Stimulated activated CD8-positive, alpha-beta memory T cell treated with anti-CD3 and anti-CD28 coated beads, Interleukin-4, amount 100 ng/mL, for 1 hour (primary cell): ENCODE measurements at places on chromosomes 3 and 15.

- DNase-seq: no peak
Observed at GRCh38 chr3:154480033-154480432, 50.0 kb upstream of the GPR149 start.

DNA sequence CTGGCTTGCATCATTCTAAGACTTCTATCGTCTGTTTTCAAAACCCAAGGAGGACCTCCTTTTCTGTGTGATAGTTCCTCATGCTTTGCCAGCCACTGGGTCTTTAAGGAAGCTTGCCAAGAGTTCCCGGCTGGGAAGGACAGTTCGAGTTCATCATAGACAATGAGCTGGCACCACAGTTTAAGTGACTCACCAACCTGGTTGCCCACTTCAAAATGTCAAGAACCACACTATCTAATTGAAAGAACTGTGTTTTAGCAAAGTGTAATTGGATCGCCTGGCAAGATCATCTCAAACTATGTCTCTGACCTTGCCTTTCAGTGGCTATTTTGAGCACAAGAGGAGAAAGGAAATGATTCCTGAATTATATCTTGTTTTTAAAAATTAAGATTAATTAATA lies 27.9 kb downstream of the SOX2 start:
- DNase-seq: no peak

DNA sequence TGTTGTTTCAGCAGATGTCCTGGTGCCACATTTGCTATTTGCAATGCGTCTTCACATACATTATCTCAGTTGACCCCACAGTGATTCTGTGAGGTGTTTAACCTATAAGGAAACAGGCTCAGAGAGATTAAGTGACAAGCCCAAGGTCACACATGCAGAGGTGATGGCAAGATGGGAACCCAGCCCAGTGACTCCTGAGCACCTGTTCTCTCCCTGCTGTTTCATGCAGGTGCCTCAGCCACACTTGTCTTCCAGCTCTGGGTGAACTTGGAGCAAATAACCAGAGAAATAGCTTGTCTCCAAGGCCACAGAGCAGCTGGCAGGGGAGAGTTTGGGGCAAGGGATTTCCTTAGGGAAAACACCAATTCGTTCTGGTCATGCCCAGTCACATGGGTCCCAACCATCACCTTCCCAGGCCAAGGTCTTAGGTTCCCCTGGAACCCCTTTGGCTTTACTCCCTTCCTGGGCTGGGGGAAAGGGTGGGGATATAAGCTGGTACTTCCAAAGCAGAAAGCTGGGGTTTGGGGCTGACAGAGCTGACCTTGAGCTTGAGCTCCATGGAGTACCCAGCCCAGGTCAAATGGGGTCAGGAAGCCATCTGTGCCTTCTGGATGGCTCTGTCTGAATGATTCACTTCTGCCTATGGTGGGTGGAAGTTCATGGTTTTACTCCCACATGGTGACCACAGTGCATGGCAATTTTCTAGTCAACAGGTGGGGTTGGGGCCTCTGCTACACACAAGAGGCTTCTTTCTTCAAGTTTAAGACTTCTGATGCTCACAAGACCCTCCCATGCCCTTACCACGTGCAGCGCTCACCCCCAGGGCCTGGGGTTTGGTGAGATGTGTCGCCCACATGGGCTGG lies 22.4 kb downstream of the LIPC start:
- DNase-seq: no peak

DNA sequence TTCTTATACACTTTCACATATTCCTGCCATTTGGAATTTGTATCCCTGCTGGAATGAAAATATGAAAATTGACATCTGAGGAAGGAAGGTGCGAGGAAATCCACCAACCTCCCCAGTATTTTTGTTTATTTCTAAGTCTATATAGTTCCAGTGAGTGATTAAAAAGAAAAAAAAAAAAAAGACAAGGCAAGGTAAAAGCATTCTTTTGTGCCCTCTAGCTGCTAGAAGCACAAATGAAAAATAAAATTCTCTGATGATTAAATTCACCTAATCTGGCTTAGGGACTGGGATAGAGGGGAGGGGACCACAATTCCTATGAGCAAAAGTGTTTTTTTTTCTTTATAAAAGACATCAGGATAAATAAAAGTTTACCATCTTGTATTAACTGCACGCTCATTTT lies 370.9 kb downstream of the NR2F2 start:
- no peak for DNase-seq

- DNase-seq: no peak
Observed at GRCh38 chr15:29674661-29675533, 147.4 kb downstream of the TJP1 start.

GRCh38 chr3:180564676-180565075 lies 37.3 kb upstream of the TTC14 start:
- DNase-seq: no peak

DNA sequence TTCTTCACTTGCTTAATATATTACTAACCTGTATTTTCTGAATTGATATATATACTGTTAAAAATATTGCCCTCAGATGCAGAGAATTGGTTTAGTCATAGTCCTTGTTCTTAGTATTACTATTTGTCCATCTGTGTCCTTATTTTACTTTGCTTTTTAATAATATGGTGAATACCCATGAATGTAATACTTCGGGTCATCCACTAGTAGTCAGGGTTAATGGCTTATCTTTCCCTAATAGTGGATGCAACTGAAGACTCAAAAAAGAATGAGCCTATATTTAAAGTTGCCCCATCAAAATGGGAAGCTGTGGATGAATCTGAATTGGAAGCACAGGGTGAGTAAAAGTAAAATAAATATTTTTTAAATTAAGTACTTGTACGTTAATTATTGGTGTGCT lies 36.5 kb downstream of the U2SURP start:
- no peak for DNase-seq

GRCh38 chr3:14145236-14145635 lies 20.4 kb downstream of the TMEM43 start:
- no peak for DNase-seq

DNA sequence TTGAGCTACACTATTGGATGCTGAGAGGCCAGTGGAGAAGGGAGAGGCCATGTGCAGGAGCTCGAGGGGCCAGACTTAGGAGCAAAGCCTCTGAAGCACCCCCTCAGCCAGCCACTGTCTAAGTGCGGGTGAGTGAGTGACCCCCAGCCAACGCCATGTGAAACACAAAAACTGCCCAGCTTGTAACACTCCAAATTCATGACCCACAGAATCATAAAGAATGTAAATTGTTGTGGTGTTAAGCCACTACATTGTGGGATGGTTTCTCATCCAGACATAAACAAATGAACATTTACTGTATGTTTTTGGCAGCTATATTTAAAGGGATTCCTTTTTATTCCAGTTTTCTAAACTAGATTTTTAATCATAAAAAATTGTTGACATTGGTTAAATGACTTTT lies 27.2 kb upstream of the TMEM158 start:
- no peak for DNase-seq

- DNase-seq: no peak
Observed at GRCh38 chr3:131591394-131592014, 88.7 kb upstream of the MRPL3 start.

DNA sequence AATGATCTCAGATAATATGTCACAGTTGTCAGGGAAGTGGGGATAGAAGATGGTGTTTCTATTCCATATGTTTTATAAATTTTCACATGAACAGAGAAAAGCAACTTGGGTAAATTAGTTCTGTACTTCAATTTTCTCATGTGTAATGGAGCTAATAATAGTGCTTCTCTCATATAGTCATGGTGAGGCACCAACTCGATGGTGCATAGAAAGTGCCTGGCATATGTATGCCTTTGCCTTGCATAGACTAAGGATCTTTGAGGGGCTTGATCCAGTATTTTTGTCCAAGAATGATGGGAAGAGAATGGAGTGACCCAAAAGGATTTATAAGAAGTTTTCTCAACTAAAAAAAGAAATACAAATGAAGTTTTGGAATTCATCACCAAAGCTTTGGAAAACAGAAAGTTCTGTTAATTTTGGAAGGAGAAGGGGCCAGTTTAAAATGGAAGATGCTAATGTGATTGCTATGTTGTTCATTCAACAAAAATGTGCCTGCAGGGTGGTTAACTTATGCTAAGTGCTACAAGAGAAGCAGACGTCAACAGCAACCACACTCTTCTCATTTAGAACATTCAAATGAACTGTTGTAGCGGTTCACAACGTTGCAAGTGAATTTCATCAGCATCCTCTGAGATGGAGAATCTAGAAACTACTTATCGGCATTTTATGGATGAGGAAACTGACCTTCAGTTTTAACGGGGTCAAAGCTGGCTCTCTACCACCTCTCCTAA lies 86.1 kb downstream of the RTP4 start:
- DNase-seq: no peak

GRCh38 chr15:39665629-39666250 lies 84.9 kb downstream of the THBS1 start:
- no peak for DNase-seq

GRCh38 chr15:37907136-37907535 lies 27.3 kb upstream of the TMCO5A start:
- DNase-seq: no peak

DNA sequence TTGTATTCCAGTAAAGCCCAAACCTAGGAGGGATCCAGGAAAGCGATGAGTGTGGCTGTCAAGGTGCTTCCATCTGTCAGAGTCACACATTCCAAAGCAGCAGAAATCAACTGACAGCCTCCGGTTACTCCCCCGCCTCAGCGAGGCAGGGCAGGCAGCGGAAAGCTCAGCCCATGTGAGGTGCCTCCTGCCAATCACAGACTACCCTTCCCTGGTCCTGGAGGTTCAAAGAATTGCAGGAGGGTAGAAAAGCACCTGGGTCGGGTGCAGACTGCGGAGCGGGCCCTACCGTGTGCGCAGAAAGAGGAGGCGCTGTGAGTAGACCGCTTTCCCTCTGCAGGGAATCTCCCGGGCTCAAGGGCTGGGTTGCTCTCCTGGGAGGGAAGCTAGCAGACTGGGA lies at the start of gene UPK1B:
Gene UPK1B, plus strand, starts transcription at position 274 of the 400 bp plus-strand sequence. CDS start 13,144 bp downstream, outside the sequence.
- DNase-seq: no peak

DNA sequence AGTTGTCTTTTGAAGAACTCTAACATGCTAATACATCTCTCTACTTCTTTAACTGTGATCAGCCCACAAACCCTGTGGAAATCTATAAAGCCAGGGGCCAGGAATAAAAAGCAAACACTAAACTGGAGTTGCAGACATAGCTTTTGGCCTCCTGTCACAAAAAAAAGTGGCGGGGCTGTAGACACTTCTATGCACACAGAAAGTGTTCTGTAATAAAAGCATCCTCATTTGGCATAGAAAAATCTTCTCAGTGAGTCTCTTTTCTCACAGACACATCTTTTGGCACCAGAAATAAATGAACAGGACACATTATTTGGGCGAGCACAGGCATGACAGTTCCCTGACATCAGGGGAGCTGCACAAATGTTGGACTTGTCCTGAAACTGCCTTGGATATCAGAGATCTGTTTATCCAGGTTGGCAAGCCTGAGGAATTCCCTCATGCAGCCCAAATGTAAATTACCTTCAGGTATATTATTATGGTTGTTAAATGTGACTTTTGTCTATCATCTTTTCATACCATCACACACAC lies 355.4 kb downstream of the FGF12 start:
- no peak for DNase-seq

- DNase-seq: no peak
Observed at GRCh38 chr3:175356899-175357324, 497.8 kb downstream of the NAALADL2 start.

DNA sequence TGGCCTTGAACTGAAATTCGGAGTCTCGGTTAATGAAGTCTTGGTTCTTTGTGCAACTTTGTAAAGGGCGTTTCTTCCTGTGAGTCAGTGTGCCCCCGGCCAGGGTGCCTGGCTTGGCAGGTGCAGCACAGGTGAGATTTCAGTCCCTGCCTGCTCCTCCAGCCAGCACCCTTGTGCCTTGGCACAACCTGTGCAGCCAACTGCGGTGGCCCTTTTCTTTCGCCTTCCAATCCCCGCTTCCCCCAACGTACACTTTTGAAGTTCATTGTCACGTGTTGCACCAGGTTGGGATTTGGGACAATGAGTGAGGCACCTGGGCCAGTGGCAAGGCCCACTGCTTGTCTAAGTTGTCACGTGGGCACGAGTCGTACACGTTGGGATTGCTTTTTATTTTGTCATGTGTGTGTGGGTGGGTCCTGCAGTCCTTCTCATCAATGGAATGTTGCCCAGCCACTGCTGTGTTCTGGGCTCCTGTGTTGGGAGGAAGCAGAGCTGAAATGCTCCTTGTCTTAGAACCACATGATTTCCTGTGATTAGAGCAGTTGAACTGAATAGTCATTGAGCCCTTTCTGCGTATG lies 242.9 kb upstream of the BHLHE40 start:
- DNase-seq: no peak

DNA sequence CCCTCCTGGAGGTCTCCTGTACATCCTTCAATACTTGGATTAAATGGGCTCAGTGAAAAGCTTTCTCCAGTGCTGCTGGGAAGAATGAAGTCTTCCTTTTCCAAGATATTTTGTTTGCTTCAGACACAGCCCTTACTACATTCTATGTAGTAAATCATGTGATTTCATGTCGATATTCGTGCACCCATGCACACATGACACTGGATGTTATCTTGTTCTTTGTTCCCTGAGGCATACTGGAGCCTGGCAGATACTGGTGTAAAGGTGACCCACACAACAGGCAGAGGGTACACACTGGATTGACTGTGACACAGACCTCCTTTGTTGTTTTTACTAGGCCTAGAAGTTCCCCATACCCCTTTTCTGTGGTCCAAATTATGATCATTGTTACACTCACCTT lies 40.3 kb upstream of the ATP2C1 start:
- no peak for DNase-seq

DNA sequence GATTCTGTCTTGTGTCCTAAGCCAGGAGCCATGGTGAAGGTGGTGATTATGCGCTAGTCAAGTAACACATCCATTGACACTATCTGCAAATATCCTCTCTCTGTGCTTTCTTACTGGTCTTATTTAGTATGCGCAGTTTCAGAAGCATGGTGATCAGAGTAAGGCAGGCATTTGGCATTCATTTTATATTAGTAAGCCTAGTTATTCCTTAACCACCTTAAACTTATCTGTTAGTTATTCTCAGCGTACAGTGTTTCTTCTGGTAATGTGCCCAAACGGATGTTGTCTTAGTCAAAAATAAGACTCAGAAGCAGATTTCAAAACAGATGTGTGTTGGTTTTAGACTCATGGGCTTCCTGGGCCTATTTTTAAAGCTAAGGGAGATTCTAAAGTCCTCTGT lies 329.2 kb downstream of the GRM7 start:
- no peak for DNase-seq

- DNase-seq: no peak
Observed at GRCh38 chr15:63507878-63508818, 3.8 kb downstream of the USP3 start.

- no peak for DNase-seq
Observed at GRCh38 chr3:107421170-107421792, 44.0 kb downstream of the CCDC54 start.

DNA sequence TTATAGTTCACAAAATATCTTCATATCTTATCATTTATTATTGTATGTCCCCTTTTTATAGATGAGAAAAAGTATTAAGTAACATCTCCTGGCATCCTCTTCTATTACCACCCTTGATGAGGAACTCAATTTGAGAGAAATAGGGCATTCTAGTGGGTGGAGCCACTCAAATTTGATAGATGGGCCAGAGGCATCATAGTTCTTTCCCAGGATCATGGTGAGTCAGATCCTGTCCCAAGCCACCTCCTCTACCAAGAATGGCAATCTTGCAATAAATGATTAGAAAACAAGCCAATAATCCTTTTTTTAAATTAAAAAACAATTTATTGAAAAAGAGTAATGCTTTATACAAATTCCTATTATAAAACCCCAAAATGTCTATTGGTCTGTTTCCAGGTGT lies 16.8 kb downstream of the CLDN1 start:
- no peak for DNase-seq
